ENCODE measurements at places on chromosomes 16 and 17.
A peak's percentile ranks its signal among the peaks of the same experiment; 100 is the strongest.

- no peak for DNase-seq
Observed at GRCh38 chr17:73224663-73225305, 31.9 kb downstream of the COG1 start.

DNA sequence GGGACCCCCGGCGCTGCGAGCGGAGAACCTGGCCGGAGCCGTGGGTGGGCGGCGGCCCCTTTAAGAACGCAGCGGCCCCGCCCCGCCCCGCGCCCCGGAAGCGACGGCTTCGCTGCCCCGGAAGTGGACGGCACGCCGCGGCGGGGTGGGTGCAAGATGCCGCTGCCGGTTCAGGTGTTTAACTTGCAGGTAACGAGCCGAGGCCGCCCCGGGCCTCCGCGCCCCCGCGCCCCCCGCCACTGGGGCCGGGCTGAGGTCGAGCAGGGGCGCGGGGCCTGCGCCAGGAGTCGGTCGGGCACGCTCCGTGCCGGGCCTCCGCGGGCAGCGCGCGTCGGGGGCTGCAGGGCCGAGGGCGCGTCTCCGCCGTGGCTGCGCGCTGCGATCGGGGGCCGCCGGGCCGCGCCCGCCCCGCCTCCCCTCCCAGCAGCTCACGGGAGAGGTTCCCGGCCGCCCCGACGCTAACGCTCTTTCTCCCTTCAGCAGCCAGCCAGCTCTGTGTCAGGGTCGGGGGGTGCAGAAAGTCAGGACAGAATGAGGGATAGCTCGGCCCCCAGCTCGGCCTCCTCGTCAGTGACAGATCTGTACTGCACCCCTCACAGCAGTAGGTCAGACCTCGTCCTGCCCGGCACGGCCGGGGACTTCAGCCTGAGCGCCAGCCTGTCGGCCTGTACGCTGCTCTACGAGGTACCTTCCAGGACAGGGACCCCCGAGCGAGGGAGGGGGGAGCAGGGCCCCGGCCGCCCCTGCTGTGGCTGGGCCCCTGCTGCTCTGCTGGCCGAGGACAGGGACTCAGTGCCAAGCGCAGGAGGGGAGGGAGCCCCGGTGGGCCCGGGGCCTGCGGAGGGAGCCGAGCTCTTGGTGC, at the start of the genes GPS1 and RFNG:
GPS1 (plus strand) TSS at position 123 of the 862 bp plus-strand sequence; CDS start at position 157, 34 bp downstream.
RFNG (minus strand) TSS at position 36 of the 862 bp plus-strand sequence. CDS start 45 bp downstream, outside the sequence.
- DNase-seq, result peak; percentile 39

DNA sequence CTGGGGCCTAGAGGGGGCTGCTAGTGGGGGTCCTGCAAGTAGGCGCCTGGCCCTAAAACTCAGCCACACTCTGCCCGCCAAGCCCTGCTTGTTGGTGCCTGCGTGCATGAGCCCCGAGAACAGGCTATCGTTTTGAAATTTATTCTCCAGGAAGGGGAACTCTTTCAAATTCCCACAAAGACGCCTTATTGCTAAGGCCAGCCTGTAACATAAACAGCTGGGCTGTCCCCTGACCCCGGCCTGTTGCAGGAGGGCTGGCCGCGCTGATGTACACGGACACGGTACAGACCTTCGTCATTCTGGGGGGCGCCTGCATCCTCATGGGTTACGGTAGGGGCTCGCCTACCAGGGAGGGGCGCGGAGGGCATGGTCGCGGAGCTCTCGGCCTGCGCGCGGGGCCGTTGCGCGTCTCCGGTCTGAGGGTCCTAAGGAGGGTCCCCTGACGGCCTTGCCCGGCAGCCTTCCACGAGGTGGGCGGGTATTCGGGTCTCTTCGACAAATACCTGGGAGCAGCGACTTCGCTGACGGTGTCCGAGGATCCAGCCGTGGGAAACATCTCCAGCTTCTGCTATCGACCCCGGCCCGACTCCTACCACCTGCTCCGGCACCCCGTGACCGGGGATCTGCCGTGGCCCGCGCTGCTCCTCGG, 4.3 kb downstream of the SLC5A2 start:
- DNase-seq, result no peak

DNA sequence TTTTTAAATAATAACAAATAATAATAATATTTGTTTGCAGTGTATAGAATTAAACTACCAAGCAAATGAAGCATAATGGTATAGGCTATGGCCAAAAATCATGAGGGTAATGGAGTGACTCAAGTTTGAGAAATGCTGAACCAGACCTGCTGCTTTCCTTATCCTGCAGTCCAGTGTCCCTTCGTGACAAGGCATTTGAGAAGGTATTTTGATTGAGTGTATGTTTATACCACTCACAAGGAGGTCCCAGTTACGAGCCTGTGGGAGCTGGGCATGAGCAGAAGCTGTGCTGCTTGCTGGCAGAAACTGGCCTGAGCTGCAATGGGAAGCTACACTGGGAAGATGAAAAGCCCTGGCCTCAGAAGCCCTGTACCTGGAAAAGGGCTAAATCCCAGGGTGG, 50.3 kb downstream of the GNAO1 start:
- DNase-seq, result no peak

DNA sequence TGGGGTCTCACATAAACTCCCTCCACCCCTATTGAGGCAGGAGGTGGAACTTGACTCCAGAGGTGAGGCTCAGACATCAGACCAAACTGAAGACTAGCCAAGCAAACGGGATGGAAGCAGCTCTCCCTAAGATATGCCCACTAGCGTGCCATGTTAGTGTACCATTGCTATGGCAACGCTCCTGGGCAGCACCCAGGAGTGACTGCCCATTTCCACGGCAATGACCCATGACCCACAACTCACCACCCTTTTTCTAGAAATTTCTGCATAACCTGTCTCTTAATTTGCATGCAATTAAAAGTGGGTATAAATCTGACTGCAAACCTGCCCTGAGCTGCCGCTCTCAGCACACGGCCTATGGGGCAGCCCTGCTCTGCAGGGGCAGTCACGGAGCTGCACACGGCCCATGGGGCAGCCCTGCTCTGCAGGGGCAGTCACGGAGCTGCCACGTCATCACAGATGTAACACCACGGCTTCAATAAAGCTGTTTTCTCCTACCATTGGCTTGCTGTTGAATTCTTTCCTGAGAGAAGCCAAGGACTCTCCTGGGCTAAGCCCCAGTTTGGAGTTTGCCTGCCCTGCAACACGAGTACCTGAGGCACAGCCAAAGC, 164.3 kb downstream of the RBFOX3 start:
- no peak for DNase-seq

All from KBM-7 (cell line).